Brain (organoid and tissue), 16 donors: ENCODE measurements at places on chromosomes 13 and 19. TPM values are rescaled to one million over a fixed set of nuclear protein-coding genes. Genes with fewer than 3 reads are reported as not detected.

Gene C19orf67
- polyA plus RNA-seq: not detected

Gene FCAR
- polyA plus RNA-seq: not detected

Gene UBE2L5
- not detected for polyA plus RNA-seq

- DNase-seq: no peak
Measured at GRCh38 chr13:109941951-109942350, 155.6 kb upstream of the IRS2 start.

GRCh38 chr13:45787346-45787745, 64.2 kb downstream of the SIAH3 start:
- no peak for DNase-seq

- DNase-seq: no peak
Measured at GRCh38 chr13:73671011-73671410, 463.2 kb downstream of the KLF12 start.

DNA sequence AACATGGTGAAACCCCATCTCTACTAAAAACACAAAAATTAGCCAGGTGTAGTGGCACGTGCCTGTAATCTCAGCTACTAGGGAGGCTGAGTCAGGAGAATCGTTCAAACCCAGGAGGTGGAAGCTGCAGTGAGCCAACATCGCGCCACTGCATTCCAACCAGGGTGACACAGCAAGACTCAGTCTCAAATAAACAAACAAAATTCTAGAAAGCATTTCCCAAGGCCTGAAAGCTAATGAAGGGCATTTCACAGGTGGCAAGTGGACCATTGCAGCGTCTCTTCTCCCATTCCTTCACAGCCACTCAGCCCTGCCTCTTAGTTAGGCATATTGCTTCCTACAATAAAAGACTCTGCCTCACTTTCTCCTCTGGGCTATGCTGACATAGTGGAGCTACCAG, 13.5 kb upstream of the RXFP2 start:
- no peak for DNase-seq
